ENCODE measurements at places on chromosomes 5 and 9.

- DNase-seq: no peak
Measured at GRCh38 chr5:124655921-124656511, 90.4 kb downstream of the ZNF608 start.

- no peak for DNase-seq
Measured at GRCh38 chr5:82749461-82749820, 327.8 kb downstream of the TMEM167A start.

GRCh38 chr5:40676613-40677343 lies 2.9 kb upstream of the PTGER4 start:
- DNase-seq: no peak

DNA sequence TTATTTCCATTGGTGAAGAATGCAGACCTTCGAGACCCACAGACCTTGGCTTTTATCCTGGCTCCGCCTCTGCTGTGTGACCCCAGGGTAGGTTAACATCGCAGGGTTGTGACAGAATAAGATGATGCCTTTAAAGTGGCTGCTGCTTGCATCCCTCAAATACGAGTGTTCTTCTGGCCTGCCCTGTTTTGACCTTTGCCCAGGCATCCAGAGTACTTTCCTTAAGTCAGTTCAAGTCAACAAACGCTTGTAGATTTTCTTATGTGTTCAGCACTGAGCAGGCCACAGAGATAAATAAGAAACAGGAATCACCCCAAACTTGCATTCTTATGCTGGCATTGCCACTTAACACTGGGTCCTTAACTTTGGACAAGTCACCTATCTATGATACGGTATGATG lies 50.2 kb downstream of the GPR21 start:
- DNase-seq: no peak

GRCh38 chr5:107112216-107112615 lies 558.5 kb downstream of the EFNA5 start:
- DNase-seq: no peak

- DNase-seq: peak; percentile 45
Measured at GRCh38 chr5:80125962-80126480, 90.9 kb downstream of the THBS4 start.

DNA sequence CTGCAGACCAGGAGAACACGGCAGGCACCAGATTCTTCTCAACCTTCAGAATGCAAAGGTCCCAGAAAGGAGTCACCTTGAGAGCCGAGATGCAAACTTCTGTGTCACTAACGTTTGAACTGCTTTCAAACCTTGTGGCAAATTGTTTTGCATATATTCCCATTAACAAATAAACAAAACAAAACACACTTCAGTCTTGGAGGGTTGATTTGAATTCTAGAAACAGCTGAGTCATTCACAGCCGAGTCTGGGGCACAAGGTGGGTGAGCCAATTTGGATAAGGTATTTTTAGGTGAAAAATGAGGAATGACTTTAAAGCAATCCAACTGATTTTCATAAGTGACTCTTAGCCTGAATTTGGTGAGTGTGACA lies 38.8 kb upstream of the ANKRD33B start:
- DNase-seq: no peak

DNA sequence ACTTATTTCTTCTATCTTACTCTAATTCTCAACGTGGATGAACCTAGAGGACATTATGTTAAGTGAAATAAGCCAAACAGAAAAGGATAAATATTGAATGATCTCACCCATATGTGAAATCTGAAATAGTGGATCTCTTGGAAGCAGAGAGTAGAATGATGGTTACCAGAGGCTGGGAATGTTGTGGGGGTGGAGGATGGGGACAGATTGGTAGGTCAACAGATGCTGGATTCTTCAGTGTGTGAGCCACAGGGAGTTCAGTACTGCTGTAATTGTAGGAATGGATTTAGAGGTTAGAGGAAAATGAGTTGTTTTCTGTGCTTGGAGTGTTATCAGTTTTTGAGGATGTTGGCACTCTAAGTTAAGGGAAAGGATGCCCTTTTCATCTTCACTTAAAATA lies 190.6 kb downstream of the FBXL7 start:
- no peak for DNase-seq

DNA sequence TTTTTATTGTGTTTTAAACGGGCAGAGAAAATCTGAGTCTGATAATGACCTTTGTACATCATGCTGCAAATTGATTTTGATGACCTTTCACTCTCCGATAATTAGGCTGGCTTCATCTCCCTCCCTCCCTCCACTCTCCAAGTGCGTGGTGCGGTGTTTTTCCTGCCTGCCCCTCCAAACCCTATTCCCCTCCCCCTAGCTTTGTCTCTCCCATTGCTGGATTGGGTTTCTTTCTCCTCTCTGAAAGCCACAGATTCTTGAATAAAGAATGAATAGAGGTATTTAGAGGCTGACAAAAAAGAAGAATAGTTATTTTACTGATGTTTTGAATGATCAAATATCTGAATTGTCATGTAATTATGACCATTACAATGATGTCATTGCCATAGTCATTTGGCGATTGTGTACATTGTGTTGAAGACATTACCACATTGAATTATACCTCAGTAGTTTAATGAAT lies 571.1 kb upstream of the ZNF608 start:
- DNase-seq: no peak

DNA sequence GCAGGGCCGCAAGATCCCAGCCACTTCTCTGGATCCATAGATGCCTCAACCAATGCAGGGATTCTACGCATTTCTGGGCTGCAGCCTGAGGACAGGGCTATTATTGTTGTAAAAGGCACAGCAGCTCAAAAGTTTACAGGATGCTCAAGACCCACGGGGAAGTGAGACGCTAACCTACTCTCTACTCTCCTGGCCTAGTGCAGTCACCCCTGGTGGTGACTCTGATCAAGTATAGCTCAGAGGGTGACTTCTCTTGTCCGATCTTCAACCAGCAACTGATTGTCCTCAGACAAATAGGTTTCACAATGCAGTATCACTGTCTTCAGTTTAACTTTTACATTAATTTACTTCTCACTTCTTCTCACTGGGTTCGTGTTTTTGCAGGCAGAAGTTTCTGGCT lies 34.3 kb upstream of the ZNF354B start:
- DNase-seq: no peak

GRCh38 chr5:158899211-158899610 lies 200.5 kb downstream of the EBF1 start:
- no peak for DNase-seq
